ENCODE measurements at places on chromosomes 12 and 14.

- DNase-seq: no peak
These were observed 515.4 kb downstream of the FUT8 start for GRCh38 chr14:65927931-65928356.

DNA sequence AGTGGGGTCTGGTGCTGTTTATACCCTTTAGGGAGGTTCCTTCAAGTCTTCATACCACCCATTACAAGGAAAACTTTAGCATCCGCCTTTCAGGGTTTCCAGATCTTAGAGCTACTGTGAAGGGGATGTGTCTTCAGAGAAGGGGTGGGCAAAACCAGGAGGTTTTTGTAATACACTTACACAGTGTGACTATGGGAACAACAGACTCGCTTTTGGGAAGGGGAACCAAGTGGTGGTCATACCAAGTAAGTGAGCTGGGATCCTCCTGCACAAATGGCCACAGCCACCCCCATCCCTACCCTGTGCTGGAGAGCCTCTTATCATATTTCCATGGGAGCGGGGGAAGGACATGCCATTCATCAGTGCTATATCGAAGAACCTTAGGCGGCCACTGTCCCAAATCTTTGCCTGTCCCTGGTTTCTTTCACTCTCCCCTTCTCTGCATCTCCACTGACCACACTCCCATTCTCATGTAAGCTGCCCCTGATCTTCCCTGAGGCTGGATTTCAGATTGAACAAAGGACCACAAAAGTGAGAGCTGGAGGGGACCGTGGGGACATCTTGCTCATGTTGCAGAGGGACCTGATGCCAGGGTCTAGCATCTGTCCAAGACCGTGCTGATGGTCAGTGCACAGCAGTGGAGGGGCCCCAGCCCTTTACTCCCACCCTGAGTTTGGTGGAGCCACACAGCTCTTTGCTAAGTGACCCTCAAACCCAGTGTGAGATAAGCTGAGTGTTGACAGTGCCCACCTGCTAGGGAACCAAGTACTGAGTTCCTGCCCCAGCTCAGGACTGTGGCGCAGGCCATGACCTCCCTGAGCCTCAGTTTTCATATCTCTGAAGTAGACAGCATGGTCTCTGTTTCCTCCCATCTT lies 51.4 kb downstream of the DAD1 start:
- no peak for DNase-seq

GRCh38 chr12:108635997-108636808 lies 2.5 kb upstream of the SELPLG start:
- DNase-seq: no peak

DNA sequence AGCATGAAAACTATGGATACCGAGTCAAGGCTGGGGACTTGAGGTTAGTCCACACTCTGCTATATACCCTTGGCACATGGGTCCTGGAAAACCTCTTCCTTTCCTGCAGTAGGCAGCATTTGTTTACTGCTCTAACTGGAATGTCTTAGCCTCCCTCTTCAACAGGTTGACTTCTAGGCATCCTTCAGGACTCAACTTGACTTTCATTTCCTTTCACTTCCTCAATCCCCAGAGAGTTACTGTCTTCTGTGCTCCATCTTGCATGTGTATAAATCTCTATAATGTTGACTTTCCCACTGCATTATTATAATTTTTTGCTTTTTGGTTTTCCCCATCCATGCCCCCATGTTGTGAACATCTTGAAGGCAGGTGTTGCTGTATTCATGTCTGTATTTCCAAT lies 107.9 kb downstream of the VRK1 start:
- DNase-seq: no peak

GRCh38 chr12:58608711-58609110 lies 311.6 kb downstream of the LRIG3 start:
- no peak for DNase-seq
